AG09309 (cell line): ENCODE measurements at places on chromosomes 16 and 17.

DNA sequence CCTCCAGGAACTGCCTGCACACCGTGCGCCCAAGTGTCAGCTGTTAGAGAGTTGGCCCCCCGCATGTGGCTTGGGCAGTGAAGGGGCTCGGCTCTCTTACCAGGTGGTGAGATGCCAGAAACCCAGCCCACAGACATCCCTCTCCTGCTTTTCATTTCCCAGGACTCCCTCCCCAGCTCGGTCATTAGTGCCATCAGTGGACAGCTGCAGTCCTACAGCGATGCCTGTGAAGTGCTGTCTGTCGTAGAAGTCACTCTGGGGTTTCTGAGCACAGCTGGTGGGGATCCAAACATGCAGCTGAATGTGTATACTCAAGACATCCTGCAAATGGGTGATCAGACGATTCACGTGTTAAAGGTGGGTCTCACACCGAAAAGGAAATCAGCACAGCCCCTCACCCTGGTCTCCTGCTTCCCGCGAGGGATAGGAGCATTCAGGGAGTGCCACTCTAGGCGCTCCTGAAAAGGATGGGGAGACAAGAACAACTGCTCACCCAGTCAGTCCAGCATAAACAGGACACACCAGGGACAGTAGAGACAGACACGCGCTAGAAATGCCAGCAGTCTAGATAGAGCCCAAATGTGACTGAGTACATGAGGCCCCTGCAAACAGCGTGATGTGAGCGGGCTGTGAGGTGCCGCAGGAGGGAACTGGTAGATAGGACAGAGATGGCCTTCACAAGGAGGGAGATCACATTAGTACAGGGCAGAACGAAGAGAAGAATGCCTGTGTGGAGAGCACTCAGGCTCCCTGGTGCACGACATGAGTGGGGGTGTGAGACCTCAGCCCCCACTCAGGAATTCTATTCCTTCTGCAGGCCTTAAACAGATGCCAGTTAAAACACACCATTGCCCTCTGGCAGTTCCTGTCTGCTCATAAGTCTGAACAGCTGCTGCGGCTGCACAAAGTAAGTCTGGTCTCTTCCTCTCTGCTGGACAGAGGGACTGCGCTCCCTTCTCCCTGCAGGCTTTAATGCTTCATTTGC, 25.7 kb upstream of the ENDOV start:
- no peak for DNase-seq

- no peak for DNase-seq
Observed at GRCh38 chr16:49462989-49463371, 89.4 kb downstream of the C16orf78 start.

DNA sequence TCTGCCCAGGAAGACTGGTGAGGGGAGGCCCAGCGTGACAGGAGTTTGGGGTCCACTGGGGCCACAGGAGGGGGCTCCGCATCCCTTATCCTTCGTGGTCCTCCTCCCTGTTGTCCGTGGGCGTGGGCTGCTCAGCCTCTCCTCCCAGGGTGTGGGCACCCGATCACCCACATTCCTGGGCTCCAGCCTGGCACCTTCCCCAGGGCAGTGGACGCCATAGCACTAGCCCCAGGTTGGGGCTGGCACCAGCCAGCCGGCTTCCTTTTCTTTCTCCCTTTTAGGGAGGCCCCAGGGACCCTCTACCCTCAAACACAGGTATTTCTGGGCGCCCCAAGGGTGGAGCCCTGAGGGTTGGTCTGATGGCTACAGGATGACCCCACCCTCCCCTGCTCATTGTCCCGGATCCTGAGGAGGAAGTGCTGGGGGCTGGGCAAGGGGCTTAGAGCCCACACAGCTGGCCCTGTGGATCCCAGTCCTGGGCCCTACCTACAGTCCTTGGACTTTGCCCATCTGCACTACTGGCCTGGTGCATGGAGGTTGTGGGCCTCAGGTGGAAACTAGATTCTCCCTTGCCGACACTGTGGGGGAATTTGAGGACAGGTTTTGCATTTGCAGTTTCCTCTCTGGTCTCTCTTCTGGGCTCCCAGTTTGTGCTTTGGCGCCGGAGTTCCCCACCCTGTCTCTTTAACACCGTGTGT, 1.1 kb downstream of the KIF1C start:
- DNase-seq, result no peak

DNA sequence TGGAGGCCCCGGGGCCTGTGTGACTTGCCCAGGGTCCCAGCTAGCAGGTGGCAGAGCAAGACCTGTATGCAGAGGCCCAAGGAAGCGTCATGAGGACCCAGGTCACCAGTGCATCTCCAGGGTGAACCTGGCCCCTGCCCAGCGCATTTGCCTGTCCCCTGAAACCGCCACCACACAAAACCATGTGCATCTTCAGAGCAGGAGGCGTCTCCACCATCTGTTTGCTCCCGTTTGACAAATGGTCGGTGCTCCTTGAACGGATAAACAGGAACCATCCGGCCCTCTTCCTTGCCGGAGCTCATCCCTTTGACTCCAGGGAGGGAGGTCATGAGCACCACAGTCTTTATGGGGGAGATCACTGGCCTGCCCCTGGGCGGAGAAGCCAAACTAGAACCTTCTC, 62.5 kb downstream of the JPH3 start:
- no peak for DNase-seq

DNA sequence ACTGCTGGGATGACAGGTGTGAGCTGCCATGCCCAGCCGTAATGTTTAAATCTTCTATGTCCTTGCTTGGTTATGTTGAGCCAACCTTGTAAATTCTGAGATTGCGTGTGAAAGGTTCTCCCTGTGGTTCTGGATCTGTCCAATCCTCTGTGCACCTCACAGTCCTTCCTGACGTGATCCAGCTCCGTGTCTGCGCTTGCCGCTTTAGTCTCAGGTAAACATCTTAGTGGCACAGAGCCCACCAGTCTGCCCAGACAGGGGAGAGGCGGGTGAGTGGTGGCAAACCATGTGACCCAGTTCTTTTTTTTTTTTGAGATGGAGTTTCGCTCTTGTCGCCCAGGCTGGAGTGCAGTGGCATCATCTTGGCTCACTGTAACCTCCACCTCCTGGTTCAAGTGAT, 13.9 kb downstream of the SLC25A10 start:
- DNase-seq, result no peak

DNA sequence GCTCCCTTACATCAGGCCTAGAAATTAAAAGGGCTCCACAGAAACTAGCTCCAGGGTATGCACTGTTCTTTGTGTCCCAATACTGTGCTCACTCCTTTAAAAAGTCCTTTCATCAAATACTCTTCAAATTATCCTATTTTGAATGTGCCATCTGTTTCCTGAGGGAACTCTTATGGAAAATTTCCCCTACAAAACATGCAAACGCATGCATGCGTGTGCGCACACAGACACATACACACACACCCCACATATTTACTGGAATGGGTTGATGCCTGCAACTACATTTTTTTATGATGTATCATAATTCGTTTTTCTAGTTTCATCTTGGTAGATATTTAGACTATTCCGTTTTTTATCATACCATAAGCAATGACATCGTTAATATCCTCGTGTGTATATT, 351.2 kb upstream of the KIF2B start:
- DNase-seq, result no peak

DNA sequence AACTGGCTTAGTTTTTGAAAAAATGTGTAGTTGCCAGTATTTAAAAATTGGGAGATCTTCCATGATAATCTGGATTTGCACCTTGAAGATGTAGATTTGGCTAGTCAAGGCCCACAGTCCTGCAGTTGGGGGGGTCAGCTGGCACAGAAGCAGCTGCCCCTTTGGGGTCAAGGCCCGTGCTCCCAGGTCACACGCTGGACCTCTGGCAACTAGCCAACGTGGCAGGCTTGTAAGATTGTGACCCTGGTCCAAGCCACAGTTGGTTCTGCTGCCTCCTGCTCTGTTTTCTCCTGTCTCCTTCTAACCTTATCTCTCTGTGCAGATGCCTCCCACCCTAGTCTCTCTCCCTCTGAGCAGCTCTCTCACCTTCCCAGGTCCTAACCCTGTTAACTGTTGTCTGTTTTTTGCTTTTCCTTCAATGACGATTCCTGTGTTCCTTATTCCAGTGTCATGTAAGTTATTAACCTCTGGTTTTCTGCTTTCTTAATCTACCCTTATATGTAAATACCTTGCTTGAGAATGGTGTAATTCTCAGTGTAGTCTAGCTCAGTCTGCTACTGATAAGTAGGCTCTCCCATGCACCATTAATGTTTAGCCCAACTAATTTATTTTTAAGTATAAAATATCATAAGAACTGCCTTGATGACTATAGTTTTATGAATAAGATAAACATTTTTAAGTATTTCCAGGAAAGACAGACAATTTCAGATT, 27.9 kb downstream of the CLEC16A start:
- DNase-seq, result no peak
